ENCODE measurements at places on chromosomes 4 and X.

DNA sequence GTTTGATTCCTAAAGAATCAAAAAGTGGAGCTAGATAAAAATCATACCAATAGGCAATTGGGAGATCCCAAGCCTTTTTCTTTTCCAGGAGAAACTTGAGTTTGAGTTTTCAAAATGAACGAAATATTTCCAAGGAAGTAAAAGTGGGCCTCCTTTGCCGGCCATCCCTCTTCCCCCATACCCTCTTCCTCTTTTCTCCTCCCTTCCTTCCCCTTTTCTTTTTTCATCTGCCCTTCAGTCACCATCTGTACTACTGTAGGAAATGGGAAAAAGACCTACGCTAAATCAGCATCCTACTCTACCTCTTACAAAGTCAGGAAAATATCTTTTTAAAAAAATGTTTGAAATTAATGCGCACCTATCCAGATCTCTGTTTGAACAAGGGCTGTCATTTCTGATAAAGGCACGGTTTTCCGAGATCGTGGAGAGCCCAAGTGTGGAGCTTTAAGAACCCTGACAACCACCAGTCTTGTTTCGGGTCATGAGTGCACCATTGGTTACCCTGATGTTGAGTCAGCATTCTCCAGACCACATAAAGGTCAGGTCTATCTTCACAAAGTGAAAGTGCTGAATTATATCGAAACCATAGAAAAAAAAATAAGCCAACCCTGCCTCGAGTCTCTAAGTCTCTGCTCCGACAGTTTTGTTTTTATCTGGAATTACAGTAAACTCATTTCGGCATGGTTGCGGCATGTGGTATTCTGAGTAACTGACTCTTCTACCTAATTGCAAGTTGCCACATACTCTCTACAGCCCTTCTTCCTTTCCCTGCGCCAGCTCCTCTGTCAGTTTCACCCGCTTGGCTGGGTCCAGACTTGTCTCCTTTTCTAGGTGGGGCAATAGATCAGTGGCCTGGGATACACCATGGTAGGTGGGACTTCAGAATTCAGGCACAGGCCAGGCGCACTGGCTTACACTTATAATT is 140.2 kb upstream of the KLF3 start:
- DNase-seq: no peak

GRCh38 chr4:154590329-154591006 is at the start of gene FGA:
Gene FGA, minus strand, starts transcription at chr4:154590742. Its CDS starts 55 bp downstream, at chr4:154590687.
- DNase-seq: no peak

DNA sequence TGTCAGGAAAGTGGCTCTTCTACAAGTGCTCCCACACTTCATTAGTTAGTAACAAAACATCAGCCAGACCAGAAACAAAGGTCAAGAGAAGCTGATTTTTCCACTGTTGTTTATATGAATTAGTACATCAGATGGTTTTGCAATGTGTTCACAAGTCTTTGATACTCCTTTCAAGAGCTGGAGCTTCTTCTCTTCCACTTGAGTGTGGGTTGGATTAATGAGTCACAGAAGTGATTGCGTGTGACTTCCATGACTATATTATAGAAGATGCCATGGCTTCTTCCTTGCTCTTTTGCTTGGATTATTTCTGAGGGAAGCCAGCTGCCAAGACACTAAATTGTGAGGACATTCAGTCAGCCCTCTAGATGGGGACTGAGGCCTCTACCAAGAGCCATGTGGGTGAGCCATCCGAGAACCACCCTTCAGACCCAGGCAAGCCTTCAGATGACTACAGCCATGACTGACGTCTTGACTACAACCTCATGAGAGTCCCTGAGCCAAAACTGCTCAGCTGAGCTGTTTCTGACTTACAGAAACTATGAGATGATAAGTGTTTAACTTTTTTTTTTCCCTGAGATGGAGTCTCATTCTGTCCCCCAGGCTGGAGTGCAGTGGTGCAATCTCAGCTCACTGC is 18.1 kb downstream of the SOWAHB start:
- no peak for DNase-seq

DNA sequence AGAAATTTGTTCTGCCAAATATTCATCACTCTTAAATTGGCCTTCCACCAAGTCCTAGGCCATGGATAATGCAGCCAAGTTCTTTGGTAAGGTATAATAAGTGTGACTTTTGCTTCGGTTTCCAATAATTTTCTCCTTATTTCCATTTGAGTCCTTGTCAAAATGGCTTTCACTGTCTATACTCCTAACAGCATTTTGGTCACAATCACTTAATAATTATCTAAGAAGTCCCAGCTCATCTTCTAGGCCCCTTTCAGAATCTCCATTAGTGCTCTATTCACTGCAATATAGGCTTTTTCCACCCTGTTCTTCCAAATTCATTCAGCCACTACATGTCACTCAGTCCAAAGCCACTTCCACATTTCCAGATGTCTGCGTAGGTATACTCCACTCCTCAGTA is 51.0 kb upstream of the SPIN4 start:
- no peak for DNase-seq

- DNase-seq: no peak
These were observed 646.7 kb downstream of the BCOR start for GRCh38 chrX:39451046-39451445.

DNA sequence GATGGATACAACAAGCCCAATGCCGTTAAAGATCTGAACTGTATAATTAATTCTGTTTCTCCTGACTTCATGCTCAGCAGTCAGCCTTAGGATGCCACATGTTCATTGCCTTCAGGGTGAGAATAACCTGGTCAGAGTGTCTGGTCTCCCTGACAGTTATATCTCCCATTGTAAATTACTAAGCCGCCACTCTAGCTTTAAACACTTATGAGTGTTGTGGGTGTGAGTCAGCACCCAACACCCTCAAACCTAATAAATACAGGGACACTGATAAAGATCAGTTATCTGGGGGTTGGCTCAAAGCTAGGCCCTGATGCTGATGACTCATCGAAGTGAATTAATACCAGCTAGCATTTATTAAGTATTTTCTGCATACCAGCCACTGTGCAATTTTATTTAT is 64.9 kb upstream of the DYNLT3 start:
- DNase-seq: peak; percentile 6

- no peak for DNase-seq
These were observed 12.7 kb upstream of the ADD1 start for GRCh38 chr4:2830632-2831610.

GRCh38 chr4:128516301-128516969 is 228.8 kb upstream of the PGRMC2 start:
- DNase-seq: no peak

DNA sequence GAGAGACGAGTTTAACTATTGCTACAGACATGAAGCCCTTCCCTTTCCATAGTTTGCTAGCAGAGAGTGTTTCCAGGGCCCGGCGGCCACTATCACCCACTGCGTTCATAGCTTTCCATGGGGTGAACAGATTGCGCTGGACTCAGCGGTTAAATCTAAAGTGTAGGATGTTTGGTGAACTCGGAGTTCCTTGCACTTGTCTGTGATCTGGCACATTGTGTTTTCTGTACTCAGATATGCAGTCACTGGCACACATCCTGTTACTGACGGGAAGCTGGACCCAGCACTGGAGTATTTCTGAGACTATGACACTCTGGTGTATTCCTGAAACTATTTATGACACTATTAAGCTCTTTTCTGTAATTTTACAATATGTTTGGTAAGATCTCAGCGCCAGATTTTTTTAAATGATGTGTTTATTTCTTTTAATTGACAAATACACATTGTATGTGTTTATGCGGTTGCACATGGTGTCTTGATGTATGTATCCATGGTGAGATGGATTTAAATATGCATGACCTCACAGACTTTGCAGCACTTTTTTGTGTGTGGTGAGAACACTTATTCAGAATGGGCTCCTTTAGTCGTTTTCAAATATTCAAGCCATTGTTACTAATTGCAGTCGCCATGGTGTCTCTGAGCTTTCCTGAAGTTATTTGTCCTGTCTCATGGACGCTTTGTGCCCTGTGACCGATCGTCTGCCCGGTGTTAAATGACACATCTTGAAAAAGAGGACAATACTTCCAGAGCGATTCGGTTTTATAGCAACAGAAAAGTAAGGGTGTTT is 14.1 kb downstream of the CD99 start:
- DNase-seq: no peak

DNA sequence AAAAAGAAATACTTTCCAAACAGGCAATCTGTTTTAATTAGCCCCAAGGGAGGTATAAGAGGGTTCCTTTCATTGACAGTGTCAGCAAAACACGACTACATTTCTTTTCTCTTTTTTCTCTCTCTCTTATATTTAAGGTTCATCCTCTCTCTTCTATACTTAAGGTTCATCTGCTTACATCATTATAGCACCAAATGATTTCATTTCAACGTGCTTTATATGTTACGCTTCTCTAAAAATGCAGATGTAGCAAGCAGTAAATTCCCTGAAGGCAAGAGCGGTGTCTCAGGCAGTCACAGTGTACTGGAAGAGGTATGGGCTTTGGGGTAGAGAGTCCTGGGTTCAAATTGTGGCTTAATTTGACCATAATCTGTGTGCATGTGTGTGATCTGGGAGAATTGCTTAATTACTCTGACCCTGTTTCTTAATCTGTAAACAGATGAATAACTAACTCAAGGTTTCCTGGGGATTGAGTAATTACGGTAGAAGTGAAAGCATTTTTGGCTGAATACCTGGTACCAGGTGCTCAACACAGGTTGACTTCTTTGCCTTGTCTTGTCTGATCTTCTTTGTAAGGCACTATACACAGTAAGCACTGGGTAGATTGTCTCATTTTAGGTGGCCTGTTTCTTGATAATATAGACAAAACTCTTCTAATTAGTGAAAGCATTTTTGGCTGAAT is 180.8 kb downstream of the SPRY1 start:
- DNase-seq: no peak

GRCh38 chrX:118569676-118570075 is 74.1 kb downstream of the DOCK11 start:
- DNase-seq: no peak

DNA sequence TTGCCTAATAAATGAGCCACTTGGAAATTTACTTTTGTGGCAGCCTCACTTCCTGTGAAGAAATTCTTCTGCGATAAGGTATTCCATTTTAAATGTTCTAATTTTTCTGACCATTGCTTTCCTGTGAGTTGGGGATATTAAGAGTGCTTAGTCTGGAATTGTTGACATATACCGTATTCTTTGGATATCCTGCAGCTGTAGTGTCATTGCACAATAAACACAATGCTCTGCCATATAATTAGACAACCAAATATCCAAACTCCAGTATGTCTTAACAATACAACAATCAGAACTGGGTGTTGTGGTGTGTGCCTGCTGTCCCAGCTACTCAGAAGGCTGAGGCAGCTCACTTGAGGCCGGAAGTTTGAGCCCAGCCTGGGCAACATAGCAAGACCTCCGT is 99.4 kb downstream of the LUZP4 start:
- DNase-seq: no peak

DNA sequence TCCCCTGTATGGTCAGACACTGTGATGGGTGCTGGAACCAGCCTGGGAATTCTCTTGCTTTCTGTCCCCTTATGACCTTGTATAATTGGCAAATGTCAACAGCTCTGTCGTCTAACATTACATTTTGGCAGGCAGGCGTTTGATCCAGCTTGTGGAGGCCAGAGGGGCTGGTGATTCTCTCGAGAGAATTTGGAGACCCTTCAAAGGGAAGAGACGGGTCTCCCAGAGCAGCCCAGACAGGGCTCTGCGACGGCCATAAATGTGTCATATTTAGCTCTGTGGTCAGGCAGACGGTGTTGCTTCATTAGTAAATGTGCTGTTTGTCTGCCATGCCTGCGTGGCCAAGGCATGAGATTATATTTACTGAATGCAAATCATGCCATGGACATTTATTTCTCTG is 68.7 kb downstream of the SORCS2 start:
- no peak for DNase-seq

DNA sequence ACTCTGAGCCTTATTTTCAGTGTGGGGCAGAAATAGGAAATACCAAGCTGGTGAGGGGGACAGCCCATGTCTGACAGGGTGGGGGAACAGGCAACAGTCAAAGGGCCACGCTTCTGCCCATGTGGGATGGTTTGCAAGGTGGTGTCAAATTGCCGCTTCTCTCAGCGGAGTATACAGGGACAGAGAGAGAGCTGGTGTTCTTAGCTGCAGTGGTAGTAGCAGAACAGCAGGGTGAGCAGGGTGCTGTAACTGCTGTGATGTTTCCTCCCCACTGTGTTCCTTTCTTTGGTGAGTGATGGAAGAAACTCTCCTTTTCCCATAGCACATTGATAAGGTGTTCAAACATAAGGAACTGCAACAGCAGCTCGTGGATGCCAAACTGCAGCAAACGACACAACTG is 37.9 kb downstream of the RBBP7 start:
- no peak for DNase-seq

DNA sequence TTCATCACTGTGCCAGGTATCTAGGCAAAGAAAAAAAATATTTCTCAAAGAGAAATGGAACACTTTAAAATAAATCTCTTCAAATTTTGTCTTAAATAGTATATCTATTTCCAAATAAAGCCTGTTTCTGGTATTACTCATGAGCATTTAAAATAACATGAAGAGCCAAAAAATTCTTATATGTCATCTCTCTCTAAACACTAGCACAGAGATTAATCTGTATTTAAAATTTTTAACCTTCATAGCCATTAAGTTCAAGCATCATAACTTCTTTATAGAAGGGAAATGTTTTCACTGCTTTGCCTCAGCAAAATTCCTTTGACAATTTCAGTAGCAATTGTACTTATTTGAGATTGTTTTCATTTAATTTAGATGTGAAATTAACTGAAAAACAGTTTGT is 5.1 kb upstream of the CORIN start:
- no peak for DNase-seq

- peak; percentile 48 for DNase-seq
These were observed 209.2 kb downstream of the GLUD2 start for GRCh38 chrX:121256647-121257046.

GRCh38 chrX:79400623-79401022 is 33.5 kb upstream of the ITM2A start:
- DNase-seq: no peak

GRCh38 chr4:139686130-139686529 is 20.5 kb downstream of the MGST2 start:
- DNase-seq: no peak

DNA sequence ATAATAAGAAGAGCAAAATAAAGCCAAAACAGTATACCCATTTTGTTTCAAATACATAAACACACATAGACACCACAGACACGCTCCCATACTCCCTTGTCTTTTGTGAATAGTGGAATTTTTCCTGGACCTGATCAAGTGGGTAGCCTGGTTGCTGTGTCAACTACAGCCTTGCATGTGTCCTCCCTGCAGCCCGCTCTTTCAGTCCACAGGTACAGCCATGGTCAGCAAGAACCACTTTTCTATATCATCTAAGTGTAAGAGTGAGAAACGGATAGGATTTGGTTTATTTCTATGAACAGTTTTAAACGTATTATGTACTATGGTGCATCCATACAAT is 9.8 kb downstream of the PWWP3B start:
- no peak for DNase-seq

- no peak for DNase-seq
These were observed 95.2 kb upstream of the LNX1 start for GRCh38 chr4:53686521-53686920.

DNA sequence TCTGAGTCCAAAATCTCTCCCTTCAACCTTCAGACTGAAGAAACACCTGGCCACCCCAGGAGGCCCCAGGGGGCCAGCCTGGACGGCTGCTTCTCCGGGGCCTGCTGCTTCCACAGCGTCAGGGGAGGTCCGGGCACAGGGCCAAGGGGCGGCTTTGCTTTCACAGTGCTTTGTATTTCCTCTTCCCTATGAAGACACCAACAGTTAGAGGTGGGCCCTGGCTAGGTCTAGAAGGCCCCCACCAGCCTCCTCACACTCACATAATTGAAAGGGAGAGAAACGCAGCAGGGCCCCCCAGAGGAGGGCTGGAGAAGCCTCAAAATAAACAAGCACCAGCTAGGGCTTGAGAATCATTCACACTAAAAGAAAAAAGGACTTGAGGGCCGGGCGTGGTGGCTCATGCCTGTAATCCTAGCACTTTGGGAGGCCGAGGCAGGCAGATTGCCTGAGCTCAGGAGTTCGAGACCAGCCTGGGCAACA is 17.8 kb downstream of the SCD5 start:
- no peak for DNase-seq
